GM12865 (cell line): ENCODE measurements at places on chromosomes 2 and 18.

GRCh38 chr2:35973132-35973736 is 382.3 kb upstream of the CRIM1 start:
- peak; percentile 36 for DNase-seq

DNA sequence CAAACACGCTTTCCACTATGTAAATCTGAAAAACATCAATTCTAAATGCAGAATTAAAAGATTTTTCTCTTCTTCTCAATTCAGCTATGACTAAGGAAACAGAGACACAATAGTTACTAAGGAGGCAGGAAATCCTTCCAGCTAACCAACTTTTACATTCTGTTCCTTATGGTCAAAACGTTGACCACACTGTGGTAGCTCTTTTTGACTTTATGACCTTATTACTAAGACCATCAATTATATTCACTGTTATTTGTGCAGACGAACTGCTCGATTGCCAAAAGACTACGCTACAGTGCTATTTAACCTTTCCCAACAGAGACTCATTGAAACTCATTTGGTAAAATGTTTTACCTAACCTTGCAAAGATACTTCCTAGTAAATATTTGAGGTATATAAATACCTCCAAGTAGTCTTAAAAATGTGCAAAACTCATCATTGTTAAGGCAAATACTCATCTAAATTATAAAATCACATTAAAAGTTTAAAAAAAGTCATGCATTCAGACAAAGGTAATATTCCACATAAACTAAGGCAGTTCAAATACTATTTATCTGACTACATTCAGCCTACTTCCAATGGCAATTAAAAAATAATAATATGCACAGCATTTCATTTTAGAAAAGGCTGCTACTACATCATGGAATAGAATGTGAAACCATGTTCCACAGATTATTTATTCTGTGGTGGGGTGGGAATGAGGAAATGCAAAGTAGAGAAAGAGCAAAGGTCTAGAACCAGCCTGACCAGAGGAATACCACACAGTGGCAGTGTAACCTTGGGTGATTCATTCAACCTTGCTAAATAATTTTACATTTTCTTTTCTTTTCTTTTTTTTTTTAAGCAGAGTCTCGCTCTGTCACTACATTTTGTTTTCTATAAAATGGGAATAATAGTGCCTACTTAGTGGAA is 139.9 kb downstream of the THADA start:
- DNase-seq = peak; percentile 75

DNA sequence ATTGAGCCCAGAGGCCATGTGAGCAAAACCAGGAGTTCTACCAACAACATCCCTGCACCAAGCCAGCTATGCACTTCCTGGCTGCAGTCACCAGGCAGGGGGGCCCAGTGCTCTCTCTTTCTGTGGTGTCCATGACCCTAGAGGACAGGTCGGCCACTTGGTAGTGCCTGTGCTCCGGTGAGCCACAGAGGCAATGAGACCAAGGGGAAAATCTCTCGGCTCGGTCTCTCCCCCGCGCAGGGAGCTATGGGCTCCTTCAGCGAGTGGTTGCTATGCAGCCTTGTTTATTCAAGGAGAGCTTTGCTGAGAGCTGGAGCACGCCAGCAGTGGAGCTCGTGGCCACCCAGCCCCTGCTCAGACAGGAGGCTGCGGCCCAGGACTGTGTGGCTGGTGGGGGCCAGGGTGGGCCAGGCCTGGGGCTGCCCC is at the start of gene TOGARAM2:
TOGARAM2 (plus strand) TSS at position 283 of the 426 bp plus-strand sequence. CDS start 13,537 bp downstream, outside the sequence.
- no peak for DNase-seq

DNA sequence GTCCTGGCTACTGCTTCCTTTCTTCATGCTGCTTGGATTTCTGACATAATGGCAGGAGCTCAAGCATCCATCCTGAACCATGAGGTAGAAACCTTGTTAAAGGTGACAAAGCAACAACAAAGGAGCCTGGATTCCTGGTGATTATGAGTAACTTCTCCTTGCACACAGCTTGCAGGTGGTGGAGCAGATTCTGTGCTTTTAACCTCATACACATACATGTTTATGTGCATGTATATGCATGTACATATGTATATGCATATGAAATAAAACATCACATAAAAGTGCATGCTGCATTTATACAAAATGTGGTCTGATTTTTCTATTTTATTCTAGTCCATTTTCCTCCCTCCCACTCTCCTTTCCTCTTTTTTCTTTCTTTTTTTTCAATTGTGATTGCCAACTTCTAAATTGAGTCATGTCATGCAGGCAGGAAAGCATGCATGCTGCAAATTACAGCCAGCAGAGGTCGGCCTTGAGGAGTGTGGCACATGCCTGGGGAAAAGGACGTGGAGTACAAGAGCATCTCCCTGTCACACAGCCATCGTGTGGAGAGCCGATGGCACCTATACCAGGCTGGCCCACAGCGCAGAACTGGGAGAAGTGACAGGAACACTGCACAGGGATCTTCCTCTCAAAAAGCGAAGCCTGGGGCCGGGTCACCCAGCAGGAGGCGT is 17.9 kb downstream of the LCT start:
- DNase-seq = peak; percentile 47

- DNase-seq = no peak
These were observed 29.3 kb downstream of the FHOD3 start for GRCh38 chr18:36326771-36327170.

- no peak for DNase-seq
These were observed 1.0 kb downstream of the AGAP1 start for GRCh38 chr2:235494716-235495372.

- no peak for DNase-seq
These were observed 134.1 kb upstream of the ITGB6 start for GRCh38 chr2:160334028-160334741.

DNA sequence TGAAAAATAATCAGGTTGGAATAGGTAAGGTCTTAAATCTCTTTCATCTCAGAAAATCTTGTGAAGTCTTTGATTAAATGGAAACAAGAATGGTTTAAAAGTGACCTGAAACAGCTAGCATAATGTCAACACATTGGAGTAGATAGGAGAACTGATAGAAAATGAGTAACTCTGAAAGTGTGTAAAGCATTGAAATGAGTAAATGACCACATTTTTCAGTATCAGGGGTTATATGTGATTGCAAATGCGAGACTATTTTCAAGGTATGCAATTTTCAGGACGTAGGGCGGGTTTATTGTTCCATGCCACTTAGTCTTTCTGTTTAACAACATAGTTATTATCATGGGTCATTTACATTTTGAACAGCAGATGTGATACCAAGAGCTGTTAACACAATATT is 1383.2 kb downstream of the LRP1B start:
- peak; percentile 29 for DNase-seq

DNA sequence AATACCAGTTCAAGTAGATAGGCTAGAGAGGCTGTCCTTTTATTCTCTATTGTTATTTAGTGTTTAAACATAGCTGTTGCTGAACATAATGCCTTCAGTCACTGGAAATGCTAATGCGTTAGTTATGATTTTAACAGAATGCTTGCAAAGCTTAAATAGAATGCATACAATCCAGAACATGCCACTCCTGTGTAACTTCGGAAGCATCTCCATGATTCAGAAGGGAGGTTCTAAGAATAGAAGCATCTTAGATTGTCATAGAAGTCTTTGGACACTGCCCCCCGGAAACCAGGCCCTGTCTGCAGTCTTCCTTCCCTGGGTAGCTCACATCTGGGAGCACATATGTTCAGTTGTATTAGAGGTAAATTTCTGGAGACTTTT is 73.2 kb downstream of the ZNF532 start:
- no peak for DNase-seq
